ENCODE measurements at places on chromosomes 4 and X.

- peak; percentile 1 for DNase-seq
Observed at GRCh38 chrX:55908661-55909212, 191.2 kb downstream of the RRAGB start.

- DNase-seq, result no peak
Observed at GRCh38 chrX:47218920-47219815, 687 bp downstream of the CDK16 start.

GRCh38 chrX:131066237-131066636, 8.1 kb downstream of the ARHGAP36 start:
- DNase-seq, result no peak

GRCh38 chr4:27005905-27006590, 145.4 kb downstream of the STIM2 start:
- DNase-seq, result no peak

DNA sequence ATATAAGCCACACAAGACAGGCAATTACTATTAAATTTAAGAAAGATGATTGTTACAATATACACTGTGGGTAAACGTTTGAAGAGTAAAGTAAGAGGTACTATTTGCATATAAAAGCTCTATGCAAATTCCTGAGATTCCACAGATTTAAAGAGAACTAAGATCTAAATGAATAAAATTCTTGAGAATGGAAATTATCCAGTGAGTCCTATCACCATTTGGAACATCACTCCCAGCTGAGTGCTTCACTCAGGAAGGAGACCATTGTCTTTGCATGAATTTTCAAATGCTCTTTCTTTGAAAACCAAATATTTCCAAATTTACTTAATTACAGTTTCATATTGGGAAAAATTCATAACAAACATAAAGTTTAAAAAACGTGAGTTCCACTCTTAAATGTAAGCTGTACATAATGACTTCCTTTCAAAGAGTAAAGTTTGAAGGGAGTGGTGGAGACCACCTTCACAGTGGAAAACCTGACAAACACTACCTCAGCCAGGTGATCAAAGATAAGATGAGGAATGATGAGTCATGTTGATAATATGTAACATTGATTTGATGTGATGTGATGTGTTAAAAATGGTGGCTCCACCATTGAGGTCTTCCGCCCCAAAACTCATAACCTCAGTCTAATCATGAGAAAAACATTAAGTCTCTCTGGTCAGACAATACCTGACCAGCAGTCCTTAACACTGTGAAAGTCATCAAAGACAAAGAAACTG, 159.9 kb downstream of the BANK1 start:
- no peak for DNase-seq

DNA sequence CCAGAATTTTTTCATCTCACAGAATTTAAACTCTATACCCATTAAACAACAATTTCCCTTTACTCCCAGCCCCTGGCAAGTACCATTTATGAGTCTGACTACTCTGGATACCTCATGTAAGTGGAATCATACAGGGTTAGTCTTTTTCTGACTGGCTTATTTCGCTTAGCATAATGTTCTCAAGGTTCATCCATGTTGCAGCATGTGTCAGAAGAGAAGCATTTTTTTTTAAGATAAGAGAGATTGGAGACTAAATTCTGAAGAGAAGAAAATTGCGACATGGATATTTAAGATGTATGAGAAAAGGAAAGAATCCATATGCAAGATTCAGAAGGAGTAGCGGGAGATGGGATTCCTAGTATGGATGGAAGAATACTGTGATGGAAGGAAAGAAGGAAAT, 11.3 kb upstream of the SLC9B1 start:
- no peak for DNase-seq

DNA sequence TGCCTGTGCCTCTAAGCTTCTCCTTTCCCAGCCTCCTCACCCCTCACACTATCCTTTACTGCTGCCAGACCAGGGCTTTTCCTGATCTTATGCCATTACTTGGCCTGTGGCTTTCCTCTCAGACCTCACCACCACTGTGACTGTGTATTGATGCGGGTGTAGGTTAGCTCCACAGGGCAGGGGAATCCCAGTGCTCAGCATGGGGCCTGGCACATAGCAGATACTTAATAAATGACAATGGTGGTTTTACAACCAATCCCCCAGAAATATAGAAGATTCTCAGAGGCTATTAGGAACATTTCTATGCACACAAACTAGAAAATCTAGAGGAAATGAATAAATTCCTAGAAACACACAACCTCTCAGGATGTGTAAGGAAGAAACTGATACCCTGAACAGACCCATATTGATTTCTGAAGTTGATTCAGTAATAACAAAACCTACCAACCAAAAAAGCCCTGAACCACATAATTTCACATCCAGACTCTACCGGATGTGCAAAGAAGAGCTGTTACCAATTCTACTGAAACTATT, 129.6 kb upstream of the QRFPR start:
- no peak for DNase-seq

GRCh38 chr4:55087009-55087912, 38.1 kb downstream of the KDR start:
- DNase-seq, result no peak

- DNase-seq, result no peak
Observed at GRCh38 chrX:53279296-53280237, 1.8 kb downstream of the IQSEC2 start.

Measured in fibroblast of skin of right quadriceps (primary cell).